ENCODE measurements at places on chromosomes 2 and 18.

DNA sequence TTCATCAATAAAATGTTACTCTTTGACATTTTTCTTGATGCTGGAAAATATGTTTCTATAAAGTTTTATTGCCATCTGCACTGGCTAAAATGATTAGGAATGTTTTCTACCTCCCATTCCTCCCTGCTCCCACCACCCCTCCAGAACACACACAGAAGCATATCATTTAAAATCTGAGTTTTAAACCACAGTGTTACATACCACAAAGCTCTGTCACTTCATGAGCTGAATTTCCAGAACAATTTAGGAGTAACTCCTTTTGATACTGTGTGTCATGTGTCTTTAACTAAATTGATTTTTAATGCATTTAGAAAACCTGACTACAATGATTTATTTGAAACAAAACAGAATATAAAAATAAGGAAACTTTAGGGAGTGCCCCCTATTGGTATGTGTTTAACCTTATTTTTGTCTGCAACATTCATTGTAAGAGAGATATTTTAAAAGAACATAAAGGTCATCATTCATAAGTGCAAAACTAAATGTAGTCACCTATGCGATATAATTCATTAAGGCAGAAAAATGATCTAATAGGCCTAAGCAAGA, 52.0 kb downstream of the FEZ2 start:
- no peak for DNase-seq

GRCh38 chr2:19351499-19351898, 6.9 kb downstream of the OSR1 start:
- DNase-seq = no peak

- DNase-seq = no peak
Measured at GRCh38 chr2:72118386-72118785, 29.3 kb downstream of the CYP26B1 start.

DNA sequence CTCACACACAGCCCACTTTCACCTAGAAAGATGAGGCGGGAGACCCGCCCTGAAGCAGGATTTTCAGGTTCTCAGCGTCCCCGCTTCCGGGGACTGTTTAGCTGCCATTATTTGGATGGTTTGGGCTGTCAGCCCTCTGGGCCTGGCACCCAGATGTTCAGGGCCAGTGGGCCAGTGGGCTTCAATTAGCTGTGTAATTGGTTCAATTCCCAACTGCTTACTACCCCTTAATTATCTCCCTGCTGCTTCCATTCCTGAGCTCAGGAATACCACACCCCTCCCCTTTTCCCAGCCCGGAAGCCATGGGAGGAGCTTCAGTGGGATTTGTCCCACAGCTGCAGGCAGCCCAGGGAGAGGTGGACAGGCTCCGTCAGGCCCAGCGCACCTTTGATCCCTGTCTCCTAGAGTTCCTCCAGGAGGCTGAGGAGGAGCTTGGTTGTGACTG, 114.1 kb upstream of the MYCN start:
- DNase-seq = no peak
